COR-L47 (cell line): ENCODE measurements at places on chromosomes 12 and 14.

DNA sequence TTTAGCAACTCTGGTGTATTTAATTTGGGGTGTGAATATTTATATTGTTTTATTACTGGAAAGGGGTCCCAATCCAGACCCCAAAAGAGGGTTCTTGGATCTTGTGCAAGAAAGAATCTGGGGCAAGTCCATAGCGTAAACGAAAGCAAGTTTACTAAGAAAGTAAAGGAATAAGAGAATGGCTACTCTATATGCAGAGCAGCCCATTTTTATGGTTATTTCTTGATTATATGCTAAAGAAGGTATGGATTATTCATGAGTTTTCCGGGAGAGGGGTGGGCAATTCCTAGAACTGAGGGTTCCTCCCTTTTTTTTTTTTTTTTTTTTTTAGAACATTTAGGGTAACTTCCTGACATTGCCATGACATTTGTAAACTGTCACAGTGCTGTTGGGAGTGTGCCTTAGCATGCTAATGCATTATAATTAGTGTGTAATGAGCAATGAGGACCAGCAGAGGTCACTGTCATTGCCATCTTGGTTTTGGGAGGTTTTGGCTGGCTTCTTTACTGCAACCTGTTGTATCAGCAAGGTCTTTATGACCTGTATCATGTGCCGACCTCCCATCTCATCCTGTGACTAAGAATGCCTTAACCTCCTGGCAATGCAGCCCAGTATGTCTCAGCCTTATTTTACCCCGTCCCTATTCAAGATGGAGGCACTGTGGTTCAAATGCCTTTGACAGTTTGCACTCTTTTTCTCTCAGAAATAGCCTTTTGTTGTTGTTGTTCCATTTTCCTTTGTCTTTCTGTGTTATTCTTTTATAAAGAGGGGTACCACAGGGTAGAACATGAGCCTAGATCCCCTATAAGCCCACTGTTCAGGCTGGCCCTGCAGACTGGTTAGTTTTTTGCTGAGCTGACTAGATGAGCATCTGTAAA lies 75.5 kb upstream of the DCD start:
- DNase-seq: no peak

DNA sequence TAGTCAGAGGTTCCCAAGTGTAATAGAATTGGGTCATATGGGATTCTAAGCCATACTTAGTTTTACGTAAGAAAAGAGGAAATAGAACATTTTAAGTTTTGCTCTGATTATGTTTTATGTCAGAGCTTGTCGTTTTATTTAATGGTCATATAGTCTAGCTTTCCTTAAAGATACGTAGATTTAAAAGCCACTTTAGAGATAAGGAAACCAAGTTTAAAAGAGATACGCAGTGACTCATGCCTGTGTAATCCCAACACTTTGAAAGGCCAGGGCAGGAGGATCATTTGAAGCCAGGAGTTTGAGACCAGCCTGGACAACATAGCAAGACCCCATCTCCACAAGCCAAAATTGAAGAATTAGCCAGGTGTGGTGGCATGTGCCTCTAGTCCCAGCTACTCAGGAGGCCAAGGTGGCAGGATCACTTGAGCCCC lies 19.5 kb downstream of the MAPK1IP1L start:
- no peak for DNase-seq

- no peak for DNase-seq
Measured at GRCh38 chr12:45973526-45973925, 16.8 kb downstream of the SCAF11 start.

- DNase-seq: no peak
Measured at GRCh38 chr12:97024393-97024792, 117.3 kb downstream of the NEDD1 start.

GRCh38 chr12:111437816-111438454 lies 32.2 kb downstream of the SH2B3 start:
- DNase-seq: no peak

DNA sequence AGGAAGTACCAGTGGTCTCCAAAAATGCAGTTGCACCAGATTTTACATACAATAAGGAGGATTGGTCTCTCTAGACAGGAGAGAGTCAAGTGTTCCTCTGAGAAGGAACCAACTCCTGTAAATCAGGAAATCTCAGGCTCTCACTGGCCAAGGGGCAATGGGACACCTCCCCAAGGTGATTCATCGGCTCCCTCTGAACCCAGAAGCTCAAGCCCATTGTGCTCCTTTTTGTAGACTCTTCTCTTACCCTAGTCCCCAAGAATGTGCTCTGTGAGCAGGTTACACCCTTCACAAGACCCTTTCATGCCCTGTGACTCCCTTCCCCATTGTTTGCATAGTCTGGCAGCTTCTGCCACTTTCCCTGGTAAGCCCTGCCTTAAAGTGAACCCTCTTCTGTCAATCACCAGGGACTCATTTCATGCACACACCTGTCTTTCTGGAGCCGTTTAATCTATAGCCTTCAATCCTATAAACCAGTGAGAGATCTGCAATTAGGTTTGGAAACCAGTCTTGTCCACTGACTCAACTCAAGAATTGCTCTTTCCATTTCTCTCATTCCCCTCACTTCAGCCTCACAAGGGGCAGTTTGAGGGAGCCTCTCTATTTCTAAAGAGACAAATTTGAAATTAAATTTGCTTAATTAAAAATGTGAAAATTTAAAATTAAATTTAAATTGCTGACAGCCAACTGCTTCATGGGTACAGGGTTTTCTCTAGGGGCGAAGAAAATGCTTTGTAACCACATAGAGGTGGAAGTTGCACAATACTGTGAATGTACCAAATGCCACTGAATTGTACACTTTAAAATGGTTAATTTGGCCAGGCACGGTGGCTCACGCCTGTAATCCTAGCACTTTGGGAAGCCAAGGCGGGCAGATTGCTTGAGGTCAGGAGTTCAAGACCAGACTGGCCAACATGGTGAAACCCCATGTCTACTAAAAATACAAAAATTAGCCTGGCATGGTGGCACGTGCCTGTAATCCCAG lies 38.3 kb upstream of the LTA4H start:
- DNase-seq: no peak

DNA sequence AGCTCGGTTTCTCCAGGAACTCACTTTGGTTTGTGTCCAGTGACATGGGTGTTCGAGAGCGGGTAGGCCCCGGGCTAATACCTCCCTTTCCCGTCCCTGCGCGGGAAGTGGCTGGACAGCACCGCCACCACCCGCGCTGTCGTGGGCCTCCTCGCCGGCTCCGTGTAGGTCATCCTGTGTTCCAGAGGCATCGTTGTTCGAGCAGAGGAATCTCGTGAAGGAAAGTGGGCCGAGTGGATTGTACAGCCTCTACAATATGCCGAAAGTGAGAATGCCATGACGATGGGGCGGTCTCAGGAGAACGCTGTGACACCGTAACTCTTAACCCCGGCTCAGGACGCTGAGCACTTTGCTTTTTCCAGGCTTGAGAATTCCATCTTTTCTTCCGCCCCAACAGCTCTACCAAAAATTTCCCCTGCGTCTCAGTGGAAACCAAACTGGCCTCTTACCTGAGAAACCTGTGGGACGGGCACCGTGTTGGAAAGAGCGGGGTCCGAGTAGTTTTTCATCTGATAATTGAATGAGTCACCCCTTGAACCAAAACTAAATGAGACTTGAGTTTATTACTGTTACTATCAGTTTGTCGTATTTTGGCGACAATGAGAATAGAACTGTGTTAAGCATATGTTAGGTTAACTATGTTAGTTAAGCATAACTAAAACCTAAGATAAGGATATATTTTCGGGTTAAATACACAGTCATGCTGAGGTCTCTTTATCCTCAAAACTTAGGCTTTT lies 510 bp downstream of the EIF2S1 start:
- no peak for DNase-seq

- DNase-seq: no peak
Measured at GRCh38 chr12:10722502-10722904, 620 bp downstream of the YBX3 start.

DNA sequence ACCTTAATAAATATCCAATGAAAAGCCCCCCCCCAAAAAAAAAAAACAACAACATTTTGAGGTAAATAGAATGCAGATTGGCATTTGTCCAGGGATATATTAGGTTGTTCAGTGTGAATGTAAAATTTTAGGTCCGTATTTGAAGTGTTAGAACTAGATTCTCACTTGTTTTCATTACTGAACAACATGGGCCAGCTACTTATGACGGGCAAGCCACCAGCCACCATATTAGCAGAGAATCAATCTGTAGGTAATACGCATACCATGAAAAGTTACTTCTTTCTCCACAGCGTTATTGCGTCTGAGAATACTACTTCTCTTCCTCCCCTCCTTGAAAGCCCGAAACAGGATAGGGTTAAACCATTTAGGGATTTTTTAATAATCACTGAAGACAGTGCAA lies 5.4 kb downstream of the FLRT2 start:
- no peak for DNase-seq

DNA sequence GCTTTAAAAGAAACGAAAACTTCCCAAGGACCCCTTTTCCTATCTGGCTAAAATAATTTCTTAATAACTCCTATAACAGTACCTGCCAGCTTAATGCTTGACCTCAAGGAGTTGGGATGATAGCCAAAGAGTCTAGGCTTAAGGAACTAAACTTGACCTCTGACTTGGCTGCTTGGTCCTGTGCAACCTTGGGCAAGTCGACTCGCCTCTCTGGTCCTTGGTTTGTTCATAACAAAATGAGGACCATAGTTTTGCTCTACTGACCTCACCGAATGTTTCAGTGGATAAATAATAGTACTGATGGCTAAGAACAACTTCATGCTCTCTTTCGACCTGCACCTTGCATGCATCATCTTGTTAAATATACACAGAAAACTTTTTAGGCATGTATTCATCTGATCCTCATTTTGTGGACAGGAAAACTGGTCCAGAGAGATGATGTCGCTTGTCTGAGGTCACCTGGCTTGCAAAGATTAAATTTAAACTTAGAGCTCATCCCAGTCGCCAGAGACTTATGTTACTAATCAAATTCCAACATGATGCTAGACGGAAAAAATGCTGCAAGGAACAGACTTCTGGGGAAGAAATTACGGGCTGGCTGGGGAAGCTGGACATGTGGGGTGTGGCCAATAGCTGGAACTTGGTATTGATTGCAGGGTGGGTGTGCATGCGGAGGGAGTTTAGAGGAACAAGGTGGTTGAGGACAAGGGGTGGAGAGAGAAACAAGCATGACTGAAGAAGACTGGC lies 38.0 kb upstream of the WSCD2 start:
- DNase-seq: no peak

DNA sequence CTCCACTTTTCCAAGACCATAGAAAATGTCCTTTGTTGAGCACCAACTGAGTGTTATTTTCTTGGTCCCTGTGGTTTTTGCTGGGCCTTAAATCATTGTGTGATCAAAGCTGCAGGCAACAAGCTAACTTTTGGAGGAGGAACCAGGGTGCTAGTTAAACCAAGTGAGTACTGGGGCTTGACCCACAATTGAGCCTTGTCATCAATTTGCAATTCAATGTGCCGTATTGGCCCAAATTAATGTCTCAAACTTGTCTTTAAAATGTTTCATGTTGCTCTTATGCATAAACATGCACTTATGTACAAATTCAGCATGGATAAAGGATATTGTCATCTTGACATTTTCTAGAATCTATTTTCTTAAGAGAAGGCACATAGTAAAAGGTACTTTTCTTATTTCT lies 62.3 kb downstream of the DAD1 start:
- DNase-seq: no peak

DNA sequence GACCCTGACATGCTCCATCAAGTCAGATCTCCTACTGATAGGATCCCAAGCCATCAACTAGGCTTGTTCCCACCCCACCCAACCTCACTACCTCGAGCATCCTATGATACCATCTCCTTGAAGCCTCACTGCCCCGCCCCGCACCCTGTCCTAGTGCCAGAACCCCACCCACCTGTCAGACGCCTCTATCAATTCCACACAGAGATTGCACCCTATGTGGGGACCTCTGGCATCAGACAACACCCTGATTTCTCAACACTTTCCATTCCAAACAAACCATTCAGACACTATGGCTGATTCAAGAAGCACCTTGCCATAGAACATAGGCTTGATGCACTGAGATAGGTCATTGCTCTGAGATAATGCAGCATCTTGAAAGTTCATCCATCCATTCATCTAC lies 3.1 kb upstream of the GLTP start:
- DNase-seq: no peak

DNA sequence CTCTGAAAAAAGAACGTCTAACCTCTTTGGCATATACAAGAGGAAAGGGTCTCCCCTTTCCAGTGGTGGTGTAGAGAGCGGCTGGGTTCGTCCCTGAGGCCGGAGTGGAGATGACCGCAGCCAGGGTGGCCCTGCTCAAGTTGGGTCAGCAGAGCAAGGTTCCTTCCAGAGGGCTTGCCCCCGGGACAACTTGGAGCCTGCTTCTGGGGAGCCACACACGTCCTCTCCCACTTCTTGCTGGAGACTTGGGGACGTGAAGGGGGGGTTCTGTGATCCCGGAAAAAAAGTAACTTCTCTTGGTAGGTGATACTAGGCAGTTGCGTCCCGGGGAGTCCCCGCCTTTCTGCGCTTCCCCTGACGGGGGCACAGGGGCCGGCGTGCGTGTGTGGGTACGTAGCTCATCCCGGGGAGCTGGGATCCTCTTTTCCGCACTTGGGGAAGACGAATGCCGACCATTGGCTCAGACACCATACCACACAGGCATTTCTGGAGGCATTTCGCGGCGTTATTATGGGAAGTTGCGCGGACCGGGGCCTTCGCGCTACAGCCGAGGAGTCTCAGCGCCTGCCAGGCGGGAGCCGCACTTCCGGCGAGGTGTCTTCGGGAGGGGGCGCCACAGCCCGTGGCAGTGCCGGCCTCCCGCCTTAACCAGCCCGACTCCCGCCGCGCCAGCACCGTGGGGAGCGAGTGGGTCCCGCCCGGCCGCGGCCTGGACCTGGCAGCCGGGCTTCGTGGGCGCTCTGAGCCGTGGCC lies 14.8 kb upstream of the PAX9 start:
- DNase-seq: peak; percentile 53

DNA sequence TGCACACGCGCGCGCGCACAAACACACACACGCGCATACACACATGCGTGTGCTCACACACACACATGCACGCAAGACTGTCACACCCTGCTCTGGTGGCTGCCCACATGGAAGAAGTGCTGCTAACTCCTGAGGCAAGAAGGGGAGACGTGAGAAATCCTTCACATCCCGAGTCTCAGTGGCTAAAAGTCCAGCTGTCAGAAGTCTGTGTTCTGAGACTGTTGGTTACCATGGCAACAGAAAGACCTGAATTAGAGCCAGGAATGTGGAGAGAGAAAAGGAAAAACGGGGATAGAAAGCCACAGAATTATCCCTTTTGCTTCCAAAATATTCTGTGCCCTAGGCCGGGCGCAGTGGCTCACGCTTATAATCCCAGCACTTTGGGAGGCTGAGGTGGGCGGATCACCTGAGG lies 71.2 kb downstream of the PPFIBP1 start:
- DNase-seq: no peak

GRCh38 chr14:95471016-95471415 lies 45.4 kb downstream of the SYNE3 start:
- no peak for DNase-seq

- no peak for DNase-seq
Measured at GRCh38 chr14:57747036-57747435, 118.9 kb downstream of the SLC35F4 start.

- DNase-seq: no peak
Measured at GRCh38 chr12:122046145-122046544, 24.5 kb downstream of the BCL7A start.

DNA sequence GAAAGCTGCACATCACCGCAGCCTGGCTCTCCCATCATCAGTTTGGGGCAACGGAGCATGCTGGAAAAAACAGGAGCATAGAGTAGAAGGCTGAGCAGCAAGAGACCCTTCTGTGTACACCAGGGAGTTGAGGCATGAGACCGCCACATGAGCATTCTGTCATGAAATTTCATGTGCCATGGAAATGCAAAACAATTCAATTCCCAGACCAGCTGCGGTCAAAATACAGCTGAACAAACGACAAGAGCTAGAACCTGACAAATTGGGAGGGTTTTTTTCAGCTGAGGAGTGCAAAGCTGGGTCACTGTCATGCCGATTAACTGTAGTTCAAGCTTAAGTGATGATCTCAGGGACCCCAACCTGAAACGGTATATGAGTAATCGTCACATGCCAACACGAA lies 37.1 kb downstream of the TMEM30B start:
- no peak for DNase-seq
